Bone marrow (tissue), 2 donors: ENCODE measurements at places on chromosomes 2 and 18.

DNA sequence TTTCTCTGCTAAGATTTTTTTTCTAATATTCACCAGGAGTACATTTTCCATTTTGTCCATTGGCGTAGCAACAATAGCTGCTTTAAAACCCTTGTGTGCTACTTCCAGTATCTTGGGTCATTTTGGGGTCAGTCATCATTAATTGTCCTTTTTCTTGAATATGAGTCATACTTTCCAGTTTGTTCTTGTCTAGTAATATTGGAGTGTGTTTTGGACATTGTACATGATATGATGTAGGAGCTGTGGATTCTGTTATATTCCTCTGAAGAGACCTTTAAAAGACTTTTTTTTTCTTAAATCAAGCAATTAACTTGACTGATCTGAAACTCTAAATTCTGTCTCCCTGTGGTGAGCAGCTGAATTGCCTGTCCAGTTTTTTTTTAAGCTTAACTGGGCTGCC lies 40.8 kb downstream of the AGPS start:
- no peak for DNase-seq

DNA sequence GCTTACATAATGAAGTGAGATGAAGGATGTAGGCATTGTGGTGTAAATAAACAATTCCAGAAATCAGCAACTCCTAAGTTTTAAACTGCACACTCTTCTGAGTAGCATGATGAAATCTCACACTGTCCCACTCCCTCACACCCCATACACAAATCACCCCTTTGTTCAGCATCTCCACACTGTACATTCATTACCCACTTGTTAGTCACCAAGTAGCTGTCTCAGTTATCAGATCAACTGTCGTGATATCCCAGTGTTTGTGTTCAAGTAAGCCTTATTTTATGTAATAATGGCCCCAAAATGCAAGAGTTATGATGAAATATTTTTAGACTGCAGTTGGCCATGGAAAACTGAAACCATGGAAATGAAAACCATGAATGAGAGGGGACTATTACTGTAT lies 135.7 kb downstream of the GRB14 start:
- no peak for DNase-seq

DNA sequence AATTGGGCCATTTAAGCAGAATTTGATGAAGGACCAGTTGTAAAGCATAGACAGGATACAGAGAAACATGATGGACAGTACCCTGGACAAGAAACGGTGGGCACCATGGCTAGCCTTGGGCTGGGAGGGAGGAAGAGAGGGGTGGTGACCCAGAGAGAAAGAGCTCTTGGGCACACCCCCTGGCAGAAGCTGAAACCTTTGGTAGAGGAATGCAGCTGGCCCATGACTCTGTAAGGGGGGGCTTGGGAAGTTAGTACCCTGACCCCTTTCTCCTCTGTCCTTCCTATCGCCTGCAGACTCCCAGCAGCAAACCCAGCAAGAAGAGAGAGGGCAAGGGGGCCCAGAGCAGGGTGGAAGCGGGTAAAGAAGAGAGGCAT lies 32.6 kb downstream of the MRPL44 start:
- DNase-seq: no peak

GRCh38 chr2:60439219-60439974 lies 114.1 kb downstream of the BCL11A start:
- peak; percentile 50 for DNase-seq

GRCh38 chr2:156486147-156486546 lies 50.0 kb downstream of the GPD2 start:
- DNase-seq: no peak

GRCh38 chr2:9578467-9579235 lies 23.0 kb upstream of the ADAM17 start:
- no peak for DNase-seq

DNA sequence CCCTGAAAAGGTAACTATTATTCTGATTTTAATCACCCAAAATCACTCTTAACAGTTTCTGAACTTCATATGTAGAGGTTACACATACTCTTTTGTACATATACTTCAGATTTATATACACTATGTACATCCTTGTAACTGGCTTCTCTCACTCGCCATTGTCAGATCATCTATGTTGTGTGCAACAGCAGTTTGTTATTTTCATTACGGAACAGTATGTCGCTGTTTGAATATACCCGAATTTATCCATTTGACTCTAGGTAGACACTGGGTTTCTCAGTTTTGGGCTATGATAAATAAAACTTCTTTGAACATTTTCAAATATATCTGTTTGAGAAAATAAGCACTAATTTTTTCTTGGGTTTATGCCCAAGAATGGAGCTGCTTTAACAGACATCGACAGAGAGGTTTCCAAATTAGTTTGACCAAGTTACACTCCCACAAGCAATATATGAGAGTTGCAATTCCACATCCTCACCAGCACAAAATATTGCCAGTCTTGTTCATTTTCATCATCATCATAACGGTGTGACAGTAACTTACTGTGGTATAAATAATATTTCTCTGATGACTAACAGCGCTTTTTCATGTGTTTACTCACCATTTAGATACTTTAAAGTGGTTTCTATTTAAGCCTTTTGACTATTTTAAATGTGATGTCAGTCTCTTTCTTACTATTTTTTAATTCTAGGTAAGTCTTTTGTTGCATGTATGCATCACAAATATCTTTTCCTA lies 80.9 kb downstream of the SMC6 start:
- no peak for DNase-seq

DNA sequence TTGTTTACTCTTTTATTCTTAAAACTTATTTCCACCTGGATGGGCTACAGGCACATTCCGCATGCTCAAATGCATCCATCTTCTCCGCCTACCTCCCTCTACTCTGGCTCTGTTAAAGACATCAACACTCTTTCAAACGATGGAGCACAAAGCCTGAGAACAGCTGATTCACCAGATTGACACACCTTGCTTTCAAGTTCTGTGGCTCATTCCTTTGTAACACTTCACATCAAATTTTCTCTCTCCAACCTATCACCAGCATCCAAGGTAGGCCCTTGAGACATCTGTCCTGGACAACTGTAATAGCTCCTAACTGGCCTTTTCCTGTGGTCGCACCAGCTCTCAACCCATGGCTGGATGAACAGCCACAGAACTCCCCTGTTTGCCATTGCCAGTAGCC lies 274.5 kb downstream of the BCL11A start:
- DNase-seq: no peak

- DNase-seq: no peak
These were observed 695 bp upstream of the SCYGR2 start for GRCh38 chr2:227597998-227598397.

- no peak for DNase-seq
These were observed 188.5 kb downstream of the HDAC4 start for GRCh38 chr2:239212121-239212928.

GRCh38 chr2:237039301-237040031 lies 46.2 kb upstream of the COPS8 start:
- DNase-seq: no peak

DNA sequence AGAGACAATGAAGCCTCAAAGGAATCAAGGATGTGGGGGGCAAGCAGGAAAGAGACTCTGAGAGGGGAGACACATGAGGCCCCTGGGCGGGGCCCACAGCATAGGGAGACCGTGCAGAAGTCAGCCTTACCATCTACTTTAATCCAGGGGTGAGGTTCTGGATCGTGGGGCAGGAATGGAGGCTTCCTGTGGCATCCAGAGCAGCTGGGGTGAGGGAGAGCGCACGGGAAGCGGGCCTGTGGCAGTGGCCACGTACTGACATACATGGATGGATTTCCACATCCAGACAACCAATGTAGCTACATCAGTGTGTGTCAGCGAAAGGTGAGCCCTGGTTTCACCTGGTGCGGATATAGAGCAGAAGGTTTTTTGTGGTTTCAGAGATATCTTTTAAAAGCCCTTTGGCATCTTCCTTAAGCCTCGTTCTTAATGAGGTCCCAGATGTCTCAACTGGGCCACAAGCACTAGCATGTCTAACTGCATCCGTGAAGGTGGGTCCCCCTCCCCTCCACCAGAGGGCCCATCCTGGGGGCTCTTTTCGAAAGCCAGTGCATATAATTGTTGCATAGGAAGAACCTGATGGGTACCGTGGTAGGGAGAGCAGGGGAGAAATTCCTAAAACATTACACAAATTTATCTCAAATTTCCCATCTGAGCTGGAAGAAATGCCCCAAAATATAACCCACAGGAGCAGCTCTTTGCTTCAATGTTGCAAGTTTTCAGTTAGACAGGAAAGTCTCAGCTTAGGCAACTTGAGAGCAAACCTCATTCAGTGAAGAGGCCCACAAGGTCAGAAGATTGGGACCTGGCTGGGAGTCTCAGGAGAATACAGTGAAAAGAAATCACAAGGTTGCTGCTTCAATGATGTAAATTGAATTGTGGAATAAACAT lies 90.9 kb downstream of the SP3 start:
- no peak for DNase-seq

DNA sequence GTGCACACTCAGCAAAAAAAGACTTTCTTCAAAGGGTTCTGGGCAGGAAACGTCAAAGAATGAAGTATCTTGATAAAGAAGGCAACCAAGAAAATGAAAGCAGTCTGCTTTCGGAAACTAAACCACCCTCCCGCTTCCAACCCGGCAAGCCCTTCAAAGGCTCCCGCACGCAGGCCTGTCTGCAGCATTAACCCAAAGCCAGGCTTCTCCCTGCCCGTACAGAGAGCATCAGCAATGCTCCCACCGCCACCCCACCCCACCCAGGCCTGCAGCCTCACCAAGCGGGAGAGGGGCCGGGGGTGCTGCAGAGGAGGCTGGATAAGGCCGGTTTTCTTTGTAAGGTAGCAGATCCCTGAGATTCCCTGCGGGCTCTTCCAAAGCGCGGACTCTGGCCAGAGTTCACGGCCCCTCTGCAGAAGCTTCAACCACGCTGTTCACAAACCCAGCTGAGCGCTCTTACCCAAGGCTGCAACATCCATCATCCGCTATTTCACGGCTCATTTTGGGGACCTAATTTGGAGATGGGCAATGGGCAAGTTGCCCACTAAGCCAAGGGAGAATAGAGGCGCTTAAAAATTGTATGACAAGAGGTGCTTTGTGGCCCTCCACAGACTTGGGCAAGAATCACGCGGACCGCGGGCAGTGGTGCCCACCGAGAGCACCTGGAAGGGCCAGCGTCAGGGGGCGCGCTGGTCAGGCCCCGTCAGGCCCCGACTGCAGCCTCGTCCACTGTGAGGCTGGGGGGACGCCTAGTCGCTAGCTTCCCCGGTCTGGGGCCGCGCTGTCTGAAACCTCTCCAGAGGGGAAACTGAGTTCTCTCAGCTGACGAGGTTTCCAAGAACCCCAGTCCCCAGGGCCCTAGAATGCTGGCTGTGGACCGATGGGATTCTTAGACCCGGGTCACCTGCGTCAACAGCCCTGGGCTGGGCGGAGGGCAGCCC lies 225.4 kb upstream of the ID2 start:
- peak; percentile 78 for DNase-seq

DNA sequence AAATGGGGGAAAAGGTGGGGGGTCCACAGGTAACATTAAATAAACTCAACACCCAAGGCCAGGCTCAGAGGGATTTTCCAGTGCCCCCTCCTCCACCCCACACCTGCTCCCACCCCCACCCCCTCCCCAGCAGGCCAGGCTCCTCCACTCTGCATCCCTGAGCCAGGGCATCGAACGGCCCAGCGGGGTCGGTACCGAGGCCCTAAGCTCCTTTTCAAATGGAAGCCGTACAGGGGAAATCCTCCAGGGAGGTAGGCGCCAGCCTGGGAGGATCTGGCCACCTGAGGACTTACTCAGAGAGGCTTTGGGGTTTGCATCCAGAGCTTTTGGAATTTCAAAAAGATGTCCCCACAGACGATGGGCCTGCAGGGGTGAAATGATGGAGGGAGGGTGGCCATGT lies 46.5 kb downstream of the ZFP36L2 start:
- no peak for DNase-seq

DNA sequence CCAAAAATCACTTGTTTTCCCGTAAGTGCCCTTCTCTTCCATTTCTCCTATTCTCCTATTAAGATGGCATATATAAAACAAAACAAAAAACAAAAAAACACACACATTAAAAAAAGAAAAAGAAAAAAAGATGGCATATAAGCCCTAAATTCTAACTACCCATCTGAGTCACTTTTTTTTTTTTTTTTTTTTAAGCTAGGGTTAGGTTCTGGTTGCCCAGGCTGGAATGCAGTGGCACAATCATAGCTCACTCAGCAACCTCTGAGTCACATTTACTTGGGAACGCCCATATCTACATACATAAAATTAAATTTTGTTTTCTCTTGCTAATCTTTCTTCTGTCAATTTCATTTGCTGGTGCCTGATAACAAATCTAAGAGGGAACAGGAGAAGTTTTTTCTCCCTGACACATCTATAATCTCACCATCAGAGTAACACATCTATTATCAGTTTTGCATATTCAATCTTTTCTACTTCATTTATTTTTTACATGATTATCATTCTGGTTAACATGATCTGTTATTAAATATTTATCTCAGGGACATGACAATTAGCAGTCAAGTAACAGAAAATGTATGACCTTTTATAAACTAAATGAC lies 52.1 kb downstream of the EEF1B2 start:
- DNase-seq: no peak

GRCh38 chr2:2229626-2230432 lies 101.2 kb downstream of the MYT1L start:
- DNase-seq: no peak

GRCh38 chr2:97716695-97717612 lies 3.6 kb downstream of the ZAP70 start:
- no peak for DNase-seq

DNA sequence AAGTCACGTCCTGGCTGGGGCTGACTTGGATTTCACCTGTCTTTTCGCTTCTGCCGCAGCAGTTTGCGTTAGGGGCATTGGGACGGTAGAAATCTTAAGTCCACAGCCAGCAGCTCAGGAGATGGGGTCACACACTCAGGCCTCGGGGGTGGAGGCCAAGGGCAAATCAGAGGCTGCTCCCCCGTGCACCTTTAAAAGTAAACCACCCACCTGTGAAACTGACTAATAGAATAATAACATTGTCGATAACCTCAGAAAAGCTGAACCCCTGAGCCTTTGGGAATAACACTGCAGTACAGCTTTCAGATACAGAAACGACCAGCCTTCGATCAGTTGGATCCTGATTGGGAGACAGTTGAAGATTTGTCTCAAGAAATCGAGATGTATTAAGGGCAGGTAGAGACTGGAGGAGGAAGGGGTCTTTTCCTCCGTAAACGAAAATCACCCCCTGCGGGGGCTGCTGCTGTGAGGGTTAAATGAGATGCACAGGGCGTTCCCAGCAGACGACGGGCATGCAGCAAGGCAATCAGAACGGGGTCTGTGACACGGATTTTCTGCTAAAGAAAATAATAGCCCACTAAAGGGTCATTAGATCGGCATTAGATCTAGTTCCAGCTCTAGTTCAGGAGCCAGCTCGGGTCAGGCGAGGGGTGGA lies 16.4 kb upstream of the NFATC1 start:
- no peak for DNase-seq

- no peak for DNase-seq
These were observed 2.9 kb upstream of the GAL3ST2 start for GRCh38 chr2:241773511-241774418.
